ENCODE measurements at places on chromosomes 12 and 14.

GRCh38 chr14:104756477-104757237 is 3.7 kb downstream of the SIVA1 start:
- DNase-seq = no peak

GRCh38 chr14:74963705-74964271 is 8.4 kb upstream of the PGF start:
- DNase-seq = no peak

DNA sequence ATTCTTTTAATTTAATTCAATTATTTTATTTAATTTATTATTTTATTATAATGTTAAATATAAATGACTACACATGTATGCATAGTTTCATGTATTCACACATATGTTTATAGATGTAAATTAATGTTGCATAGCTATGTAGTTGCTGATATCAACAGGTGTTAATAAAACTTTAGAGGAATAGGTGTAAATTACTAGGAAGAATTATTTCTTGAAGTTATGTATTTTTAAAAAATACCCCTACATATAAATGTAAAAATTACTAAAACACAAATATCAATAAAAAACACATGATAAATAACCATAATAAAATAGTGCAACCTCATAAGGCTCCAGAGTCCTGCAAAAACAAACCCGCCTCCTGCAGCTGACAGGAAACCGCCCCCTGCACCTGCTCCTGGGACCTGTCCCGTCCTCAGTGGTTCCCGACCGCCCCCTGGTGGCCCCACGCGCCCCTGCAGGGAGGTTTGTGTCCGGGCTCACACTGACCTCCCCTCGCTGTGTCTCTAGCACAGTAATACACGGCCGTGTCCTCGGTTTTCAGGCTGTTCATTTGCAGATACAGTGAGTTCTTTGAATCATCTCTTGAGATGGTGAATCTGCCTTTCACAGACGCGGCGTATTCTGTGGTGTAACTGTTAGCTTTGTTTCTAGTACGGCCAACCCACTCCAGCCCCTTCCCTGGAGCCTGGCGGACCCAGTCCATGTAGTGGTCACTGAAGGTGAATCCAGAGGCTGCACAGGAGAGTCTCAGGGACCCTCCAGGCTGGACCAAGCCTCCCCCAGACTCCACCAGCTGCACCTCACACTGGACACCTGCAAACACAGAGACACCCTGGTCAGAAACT is 1264.0 kb downstream of the TMEM121 start:
- peak; percentile 86 for DNase-seq

DNA sequence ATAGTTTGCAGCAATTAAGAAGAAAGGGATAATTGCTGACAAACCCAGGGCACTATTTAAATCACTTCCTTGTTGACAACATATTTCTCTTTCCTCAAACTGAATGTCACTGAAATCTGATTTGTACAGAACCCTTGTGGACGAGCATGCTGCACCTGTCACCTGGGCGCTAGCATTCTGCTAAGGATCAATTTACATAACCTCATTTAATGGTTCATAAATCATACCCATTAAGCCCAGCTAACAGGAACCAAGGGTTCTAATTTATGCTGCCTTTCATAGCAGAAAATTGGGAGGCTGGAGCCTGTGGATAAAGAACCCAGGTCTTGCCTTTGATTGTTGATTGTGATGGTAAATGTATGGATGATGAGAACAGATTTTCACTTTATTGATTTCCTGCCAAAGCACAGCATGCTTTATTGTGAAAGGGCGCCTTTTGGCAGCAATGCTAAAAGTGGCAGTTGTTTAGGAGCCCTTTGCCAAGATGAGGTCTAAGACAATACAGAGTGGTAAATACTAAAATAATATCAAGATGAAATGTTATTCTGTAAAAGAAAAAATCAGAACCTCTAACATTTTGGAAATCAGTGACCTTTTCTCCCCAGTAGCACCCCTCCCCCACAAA is 95.4 kb downstream of the NKX2-1 start:
- DNase-seq = no peak

DNA sequence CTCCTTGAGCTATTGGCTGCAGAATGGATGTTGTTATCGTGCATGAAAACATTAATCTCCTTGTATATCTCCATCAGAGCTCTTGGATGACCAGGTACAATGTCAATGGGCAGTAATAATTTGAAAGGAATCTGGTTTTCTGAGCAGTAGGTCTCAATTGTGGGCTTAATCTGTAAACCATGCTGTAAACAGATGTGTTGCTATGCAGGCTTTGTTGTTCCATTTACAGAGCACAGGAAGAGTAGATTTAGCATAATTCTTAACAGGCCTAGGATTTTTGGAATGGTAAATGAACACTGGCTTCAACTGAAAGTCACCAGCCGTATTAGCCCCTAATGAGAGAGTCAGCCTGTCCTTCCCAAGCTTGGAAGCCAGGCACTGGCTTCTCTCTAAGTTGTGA is 50.4 kb downstream of the ATG14 start:
- DNase-seq = no peak

Data from CD4-positive, alpha-beta T cell treated with Interleukin-6 for 4 hours (primary cell).